ENCODE measurements at places on chromosomes 1 and 21.
A peak's percentile ranks its signal among the peaks of the same experiment; 100 is the strongest.

DNA sequence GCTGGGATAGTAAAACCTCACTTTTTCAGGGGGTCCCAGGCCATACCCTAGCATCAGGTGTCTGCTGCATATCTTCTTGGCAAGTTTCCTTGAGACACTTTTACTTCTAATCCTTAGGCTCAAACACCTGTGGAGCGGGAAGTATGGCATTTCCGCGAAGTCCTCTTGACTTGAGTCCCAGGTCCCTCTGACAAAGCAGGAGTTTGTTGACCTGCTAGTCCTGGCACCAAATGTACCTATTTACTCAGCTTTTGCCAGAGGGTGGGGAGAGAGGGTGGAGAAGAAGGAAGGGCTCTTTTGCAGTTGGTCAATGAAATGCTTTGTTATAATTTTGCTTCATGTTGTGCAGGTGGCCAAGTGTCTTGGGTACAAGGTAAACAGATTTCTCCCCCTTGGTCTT lies 59.7 kb downstream of the CLIC6 start:
- peak; percentile 77 for DNase-seq

- DNase-seq = peak; percentile 63
These were observed 44.9 kb upstream of the CYP2J2 start for GRCh38 chr1:59971464-59971911.

DNA sequence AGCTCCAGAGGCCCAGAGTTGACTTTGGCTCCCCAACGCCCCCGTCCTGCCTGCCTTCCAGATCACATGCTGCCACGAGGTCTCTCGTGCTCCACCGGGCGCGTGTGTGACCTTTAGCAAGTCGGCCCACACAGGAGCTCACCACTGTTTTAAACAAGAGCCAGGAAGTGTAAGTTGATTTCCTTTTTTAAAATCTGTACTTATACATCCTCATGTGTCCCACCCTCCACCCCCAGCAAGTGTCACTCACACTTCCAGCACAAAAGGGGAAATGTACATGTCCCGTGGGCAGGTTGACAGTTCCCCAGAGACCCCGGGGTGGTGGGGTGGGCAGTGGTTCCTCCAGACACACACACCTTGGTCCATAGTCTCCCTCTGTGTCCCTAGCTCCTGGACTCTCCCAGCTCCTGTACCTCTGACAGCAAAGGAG lies 84.4 kb downstream of the STUM start:
- DNase-seq = no peak

DNA sequence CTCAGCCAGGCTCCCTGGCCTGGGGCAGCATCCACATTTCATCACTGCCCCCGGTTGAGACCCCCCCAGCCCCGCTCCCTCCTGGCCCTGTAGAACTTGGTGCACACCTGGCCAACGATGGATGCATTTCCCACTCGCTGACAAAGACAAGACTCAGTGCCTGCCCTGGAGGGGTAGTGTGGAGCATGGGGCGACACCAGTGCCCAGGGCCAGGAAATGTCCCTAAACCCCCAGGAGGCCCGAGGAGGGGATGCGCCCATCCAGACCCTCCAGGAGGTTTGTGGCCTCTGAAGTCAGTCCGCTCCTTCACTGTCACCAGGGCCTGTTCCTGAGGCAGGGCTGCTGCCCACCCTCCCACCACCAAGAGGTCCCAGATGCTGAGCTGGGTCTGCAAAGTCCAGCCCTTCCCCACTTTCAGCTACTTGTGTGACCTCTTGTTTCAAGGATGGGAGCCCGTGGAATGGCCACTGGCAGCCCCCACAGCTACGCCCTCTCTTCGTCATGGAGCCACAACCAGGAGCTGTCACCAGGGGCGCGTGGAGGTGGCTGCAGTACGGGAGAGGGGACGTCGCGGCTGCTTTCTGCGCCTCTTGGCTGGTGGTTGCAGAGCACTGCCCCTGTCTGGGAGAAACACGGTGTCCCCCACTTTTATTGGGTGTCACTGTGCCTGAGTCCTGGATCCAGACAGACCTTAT lies 35.7 kb downstream of the AJAP1 start:
- DNase-seq = no peak

GRCh38 chr21:43958364-43959158 lies 53.5 kb upstream of the TRAPPC10 start:
- DNase-seq = no peak

GRCh38 chr1:150567341-150567716 lies 12.1 kb downstream of the MCL1 start:
- no peak for DNase-seq

- no peak for DNase-seq
These were observed 37.6 kb downstream of the DHCR24 start for GRCh38 chr1:54849219-54850068.

- no peak for DNase-seq
These were observed 1466.9 kb downstream of the KCNT2 start for GRCh38 chr1:195141294-195141693.

- no peak for DNase-seq
These were observed 23.4 kb downstream of the SESN2 start for GRCh38 chr1:28282426-28283407.
